Vein endothelial cell (primary cell): ENCODE measurements at places on chromosomes 6 and 20. TPM values are rescaled to one million over a fixed set of nuclear protein-coding genes. Genes with fewer than 3 reads are reported as not detected.

CYP21A2 gene
- total RNA-seq = under 0.01 TPM in 1 of 2 replicates, not detected in the other

SPEF1 gene
- 0.19 TPM in 1 of 2 replicates, not detected in the other for total RNA-seq

GABRR1 gene
- 0.10 TPM in 1 of 2 replicates, not detected in the other for total RNA-seq

GABBR1 gene
- total RNA-seq = 4.6 and 6.6 TPM in 2 replicates

SRMS gene
- total RNA-seq = not detected in 2 replicates

ARFGAP1 gene
- total RNA-seq = 61.8 and 68.6 TPM in 2 replicates

PDE10A gene
- total RNA-seq = 13.4 and 14.0 TPM in 2 replicates

UBE2C gene
- total RNA-seq = 18.9 and 23.3 TPM in 2 replicates

DACT2 gene
- not detected in 2 replicates for total RNA-seq

PCIF1 gene
- total RNA-seq = 13.9 and 14.4 TPM in 2 replicates

GMDS gene
- total RNA-seq = 13.9 and 14.4 TPM in 2 replicates
